ENCODE measurements at places on chromosomes 7 and 10. TPM values are rescaled to one million over a fixed set of nuclear protein-coding genes. Genes with fewer than 3 reads are reported as not detected.

Gene ITGB8
- polyA plus RNA-seq = not detected

GRCh38 chr7:17674943-17675608, 265.2 kb downstream of the SNX13 start:
- H3K4me1 ChIP-seq = no peaks in the 10 kb centered on the region
- no peak overlapping the region for H3K4me3 ChIP-seq
- H3K27ac ChIP-seq = no peak overlapping the region
- no peak for DNase-seq
- no peaks in the 10 kb centered on the region for H3K36me3 ChIP-seq
- peaks cover 9% of the 10 kb centered on the region for H3K27me3 ChIP-seq

- peaks cover 29% of the 10 kb centered on the region for H3K4me1 ChIP-seq
- H3K36me3 ChIP-seq = no peaks in the 10 kb centered on the region
- no peak for DNase-seq
- H3K27ac ChIP-seq = no peak overlapping the region
These were observed 754 bp downstream of the SEMA3D start for GRCh38 chr7:85186083-85186520.

DNA sequence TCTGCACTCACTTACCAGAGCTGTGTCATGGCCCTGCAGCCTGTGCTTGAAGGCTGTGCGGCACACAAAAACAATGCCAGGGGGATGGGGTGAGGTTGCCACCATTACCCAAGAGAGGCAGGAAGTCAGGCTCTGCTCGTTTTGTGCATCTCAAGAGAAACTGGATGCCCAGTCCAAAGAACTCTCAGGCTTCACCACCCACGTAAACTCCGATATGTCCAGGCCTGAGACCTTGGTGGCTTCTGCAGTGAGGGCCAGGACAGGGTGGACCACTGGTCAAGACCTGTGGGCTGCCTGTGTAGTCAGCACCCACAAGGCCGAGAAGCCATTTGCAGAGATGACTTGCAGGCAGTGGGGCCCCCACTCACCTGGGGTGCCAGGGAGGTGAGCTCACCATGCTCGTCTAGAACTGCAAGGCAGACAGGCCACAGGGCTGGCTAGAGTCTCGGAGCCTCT, 54.7 kb upstream of the EBF3 start:
- H3K4me3 ChIP-seq = no peak overlapping the region
- no peak overlapping the region for H3K27ac ChIP-seq
- H3K27me3 ChIP-seq = no peaks in the 10 kb centered on the region
- H3K4me1 ChIP-seq = no peaks in the 10 kb centered on the region
- DNase-seq = no peak

Gene PNLIPRP3
- not detected for polyA plus RNA-seq

DNA sequence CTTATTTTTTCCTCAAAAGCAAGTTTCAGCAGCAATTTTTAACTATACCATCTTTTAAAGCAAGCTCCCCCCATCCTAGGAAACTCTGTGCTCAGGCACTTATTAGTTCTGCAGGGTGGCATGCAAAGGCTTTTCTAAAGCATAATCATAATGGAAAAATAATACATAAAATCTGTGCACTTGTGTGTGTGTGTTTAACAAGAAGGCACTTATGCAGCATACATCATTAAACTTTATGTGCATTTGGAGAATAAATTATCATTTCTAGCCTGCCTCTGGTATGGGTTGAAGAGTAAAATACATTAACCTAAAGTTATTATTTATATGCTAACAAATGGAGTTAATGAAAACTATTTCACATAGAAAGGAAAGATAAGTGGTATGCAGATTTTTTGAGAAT, 5.6 kb upstream of the RASSF4 start:
- peaks cover 10% of the 10 kb centered on the region for H3K36me3 ChIP-seq
- peaks cover 56% of the 10 kb centered on the region for H3K4me1 ChIP-seq
- H3K27me3 ChIP-seq = no peaks in the 10 kb centered on the region

GRCh38 chr10:36676321-36676720, 449.1 kb upstream of the ANKRD30A start:
- H3K4me1 ChIP-seq = no peaks in the 10 kb centered on the region
- no peak overlapping the region for H3K4me3 ChIP-seq
- H3K36me3 ChIP-seq = no peaks in the 10 kb centered on the region
- H3K27ac ChIP-seq = no peak overlapping the region
- DNase-seq = no peak

- H3K4me1 ChIP-seq = no peaks in the 10 kb centered on the region
- H3K27me3 ChIP-seq = no peaks in the 10 kb centered on the region
- H3K27ac ChIP-seq = no peak overlapping the region
- H3K36me3 ChIP-seq = no peaks in the 10 kb centered on the region
- no peak overlapping the region for H3K4me3 ChIP-seq
These were observed 67.1 kb upstream of the PRR15 start for GRCh38 chr7:29496355-29497020.

DNA sequence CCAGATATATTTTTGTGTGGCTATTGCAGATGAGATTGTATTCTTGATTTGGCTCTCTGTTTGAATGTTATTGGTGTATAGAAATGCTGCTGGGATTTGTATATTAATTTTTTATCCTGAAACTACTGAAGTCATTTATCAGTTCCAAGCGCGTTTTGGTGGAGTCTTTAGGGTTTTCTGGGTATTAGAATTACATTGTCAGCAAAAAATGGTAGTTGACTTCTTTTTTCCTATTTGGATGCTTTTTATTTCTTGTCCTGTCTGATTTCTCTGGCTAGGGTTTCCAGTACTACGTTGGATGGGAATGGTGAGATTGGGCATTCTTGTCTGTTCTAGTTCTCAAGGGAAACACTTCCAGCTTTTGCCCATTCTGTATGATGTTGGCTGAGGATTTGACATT, 415.5 kb upstream of the CHRM2 start:
- no peak overlapping the region for H3K27ac ChIP-seq
- DNase-seq = no peak
- no peaks in the 10 kb centered on the region for H3K4me1 ChIP-seq
- H3K4me3 ChIP-seq = no peak overlapping the region
- H3K27me3 ChIP-seq = no peaks in the 10 kb centered on the region
- no peaks in the 10 kb centered on the region for H3K36me3 ChIP-seq

Gene RASSF4
- polyA plus RNA-seq = not detected

DNA sequence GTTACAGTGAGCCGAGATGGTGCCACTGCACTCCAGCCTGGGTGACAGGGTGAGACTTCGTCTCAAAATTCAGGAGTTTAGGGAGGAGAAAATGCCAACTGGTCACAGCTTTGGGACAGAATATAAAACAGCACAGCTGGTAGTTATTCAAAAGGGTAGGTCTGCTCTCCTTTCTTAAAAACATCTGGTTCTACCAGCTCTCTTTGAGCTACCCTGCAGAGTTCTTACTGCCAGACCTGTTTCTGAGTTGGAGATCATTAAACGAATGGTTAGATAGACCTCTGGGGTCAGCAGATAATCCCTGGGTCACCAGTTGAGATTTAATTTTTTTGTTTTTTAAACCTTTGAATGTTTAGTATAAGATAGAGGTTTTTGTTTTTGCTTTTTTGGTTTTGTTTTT, 52.6 kb downstream of the MCU start:
- H3K27me3 ChIP-seq = no peaks in the 10 kb centered on the region
- H3K4me1 ChIP-seq = no peaks in the 10 kb centered on the region
- no peak overlapping the region for H3K4me3 ChIP-seq
- peak overlapping the region; percentile 32 for H3K27ac ChIP-seq
- peaks cover 5% of the 10 kb centered on the region for H3K36me3 ChIP-seq

DNA sequence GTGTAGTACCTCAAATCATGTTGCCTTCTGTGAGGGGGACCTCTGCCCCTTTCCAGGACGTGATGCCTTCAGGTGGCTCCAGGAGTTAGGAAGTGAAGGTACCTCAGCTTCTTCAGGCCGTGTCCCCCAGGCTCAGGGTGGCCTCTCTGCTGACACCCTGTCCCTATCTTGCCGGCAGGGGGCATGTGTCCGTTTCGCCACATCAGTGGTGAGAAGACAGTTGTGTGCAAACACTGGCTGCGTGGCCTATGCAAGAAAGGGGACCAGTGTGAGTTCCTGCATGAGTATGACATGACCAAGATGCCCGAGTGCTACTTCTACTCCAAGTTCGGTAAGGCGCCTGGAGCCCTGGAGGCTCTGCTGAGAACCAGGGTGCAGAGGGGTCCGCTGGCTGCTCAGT, 9.2 kb downstream of the CPSF4 start:
- H3K27ac ChIP-seq = no peak overlapping the region
- no peak for DNase-seq
- H3K36me3 ChIP-seq = no peaks in the 10 kb centered on the region

DNA sequence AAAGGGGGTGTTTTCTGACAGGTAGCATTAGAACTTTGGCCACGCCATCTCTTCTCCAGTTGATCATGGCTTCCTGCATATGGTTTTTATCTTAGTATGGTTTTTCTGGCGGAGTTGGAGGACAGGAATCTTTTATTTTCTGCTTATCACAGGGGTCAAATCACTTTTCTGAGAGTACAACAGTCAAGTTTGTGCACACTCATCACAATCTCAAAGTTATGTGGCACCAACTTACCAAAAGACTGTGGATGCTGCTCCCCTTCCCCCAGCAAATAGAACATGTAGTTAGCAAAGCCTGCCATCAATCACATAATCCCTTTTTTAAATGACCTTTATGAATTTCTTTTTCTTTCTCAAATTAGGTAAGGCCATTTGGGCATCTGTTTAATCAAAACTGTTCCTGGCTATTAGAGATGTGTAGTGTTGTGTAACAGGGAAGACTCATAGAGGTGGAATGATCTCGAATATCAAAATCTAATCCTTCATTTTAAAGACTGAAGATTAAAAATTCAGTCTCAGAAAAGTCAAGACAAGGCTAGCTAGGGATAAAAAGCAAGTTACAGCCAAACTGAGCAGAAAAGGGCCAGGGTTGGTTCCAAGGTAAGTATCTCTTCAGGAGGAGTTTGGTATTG, 3.8 kb upstream of the CH25H start:
- H3K4me3 ChIP-seq = no peak overlapping the region
- H3K27me3 ChIP-seq = peaks cover 43% of the 10 kb centered on the region
- DNase-seq = no peak
- H3K27ac ChIP-seq = no peak overlapping the region

Gene CLDN3
- not detected for polyA plus RNA-seq

Gene ZNF804B
- not detected for polyA plus RNA-seq

Gene CARD11
- polyA plus RNA-seq = 15.2 TPM

- peak overlapping the region; percentile 100 for H3K4me3 ChIP-seq
- H3K4me1 ChIP-seq = peaks cover 59% of the 10 kb centered on the region
- H3K36me3 ChIP-seq = peaks cover 7% of the 10 kb centered on the region
- H3K27me3 ChIP-seq = no peaks in the 10 kb centered on the region
- H3K27ac ChIP-seq = peak overlapping the region; percentile 99
These were observed 911 bp upstream of the HNRNPH3 start for GRCh38 chr10:68330852-68331454.

Gene DAGLB
- 6.8 TPM for polyA plus RNA-seq

Gene TMEM176B
- polyA plus RNA-seq = not detected

GRCh38 chr10:71837098-71837827, 13.8 kb downstream of the PSAP start:
- H3K36me3 ChIP-seq = no peaks in the 10 kb centered on the region
- H3K27ac ChIP-seq = peak overlapping the region; percentile 97
- DNase-seq = no peak

DNA sequence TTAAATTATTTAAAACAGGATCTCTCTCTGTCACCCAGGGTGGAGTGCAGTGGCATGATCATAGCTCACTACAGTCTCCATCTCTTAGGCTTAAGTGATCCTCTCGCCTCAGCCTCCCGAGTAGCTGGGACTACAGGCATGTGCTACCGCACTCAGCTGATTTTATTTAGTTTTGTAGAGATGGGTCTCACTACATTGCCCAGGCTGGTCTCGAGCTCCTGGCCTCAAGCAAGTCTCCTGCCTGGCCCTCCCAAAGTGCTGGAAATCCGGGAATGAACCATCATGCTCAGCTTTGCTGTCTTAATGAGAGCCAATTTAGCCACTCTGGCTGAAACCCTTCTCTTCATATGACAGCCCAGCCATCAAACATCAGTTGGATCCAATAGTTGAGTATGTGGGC, 53.3 kb upstream of the NRP1 start:
- no peak for DNase-seq
- H3K4me1 ChIP-seq = no peaks in the 10 kb centered on the region
- H3K27ac ChIP-seq = no peak overlapping the region
- no peaks in the 10 kb centered on the region for H3K36me3 ChIP-seq
- H3K27me3 ChIP-seq = no peaks in the 10 kb centered on the region

GRCh38 chr10:99548041-99548530, 15.3 kb downstream of the NKX2-3 start:
- DNase-seq = no peak
- H3K36me3 ChIP-seq = no peaks in the 10 kb centered on the region
- no peak overlapping the region for H3K27ac ChIP-seq
- H3K4me1 ChIP-seq = no peaks in the 10 kb centered on the region
- H3K4me3 ChIP-seq = no peak overlapping the region

GRCh38 chr7:37408291-37409228, 40.1 kb downstream of the ELMO1 start:
- peaks cover 9% of the 10 kb centered on the region for H3K36me3 ChIP-seq
- peaks cover 71% of the 10 kb centered on the region for H3K4me1 ChIP-seq
- no peak for DNase-seq
- H3K27me3 ChIP-seq = no peaks in the 10 kb centered on the region
- peak overlapping the region; percentile 61 for H3K27ac ChIP-seq
- peak overlapping the region; percentile 83 for H3K4me3 ChIP-seq

Gene CAV1
- 1.1 TPM for polyA plus RNA-seq

GRCh38 chr10:121106611-121107010, 255.4 kb downstream of the WDR11 start:
- H3K4me3 ChIP-seq = no peak overlapping the region
- H3K4me1 ChIP-seq = no peaks in the 10 kb centered on the region
- no peak overlapping the region for H3K27ac ChIP-seq
- DNase-seq = no peak

GRCh38 chr7:55156919-55157763, 138.3 kb downstream of the EGFR start:
- H3K4me3 ChIP-seq = no peak overlapping the region
- no peak overlapping the region for H3K27ac ChIP-seq
- no peak for DNase-seq
- peaks cover 6% of the 10 kb centered on the region for H3K27me3 ChIP-seq
- no peaks in the 10 kb centered on the region for H3K36me3 ChIP-seq

DNA sequence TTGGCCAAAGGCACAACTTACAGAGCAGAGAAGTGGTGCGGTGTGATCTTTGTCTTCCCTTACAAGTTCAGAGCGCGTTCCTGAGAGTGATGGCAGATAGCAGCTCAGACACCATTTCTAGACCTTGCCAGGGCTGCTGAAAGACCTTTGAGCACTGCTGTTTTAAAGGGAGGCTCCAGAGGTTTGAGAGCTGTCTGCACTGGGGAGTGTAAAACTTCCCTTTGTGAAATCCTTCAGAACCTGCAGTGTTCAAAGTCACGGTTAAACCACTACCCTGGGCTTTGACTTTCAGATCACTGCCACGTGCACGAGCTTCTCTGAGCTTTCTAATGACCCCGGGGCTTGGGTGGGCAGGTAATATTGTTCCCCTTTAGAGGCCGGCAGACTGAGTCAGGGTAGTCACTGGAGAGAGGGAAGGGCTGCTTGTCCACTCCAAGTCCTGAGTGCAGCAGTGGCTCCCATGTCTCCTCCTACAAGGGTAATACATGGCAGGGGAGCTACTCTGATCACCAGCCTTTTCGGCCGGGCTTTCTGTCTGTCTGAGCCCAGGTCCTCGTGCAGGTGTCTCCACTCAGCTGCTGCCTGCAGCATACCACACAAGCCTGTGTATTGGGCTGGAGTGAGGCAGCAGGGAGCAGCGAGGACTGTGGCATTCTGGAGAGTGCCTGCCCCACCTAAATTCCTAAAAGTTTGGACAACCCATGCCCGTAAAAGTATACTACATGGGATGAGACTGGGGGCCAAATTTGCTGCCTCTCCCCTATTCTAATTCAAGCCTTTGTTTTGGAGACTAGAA, 63.3 kb downstream of the ZMIZ1 start:
- H3K36me3 ChIP-seq = no peaks in the 10 kb centered on the region
- DNase-seq = no peak
- peaks cover 37% of the 10 kb centered on the region for H3K4me1 ChIP-seq
- H3K4me3 ChIP-seq = no peak overlapping the region
- H3K27ac ChIP-seq = no peak overlapping the region
- H3K27me3 ChIP-seq = no peaks in the 10 kb centered on the region

Data from naive B cell (primary cell).